Mammary microvascular endothelial cell (primary cell): ENCODE measurements at places on chromosomes 2 and 18. TPM values are rescaled to one million over a fixed set of nuclear protein-coding genes. Genes with fewer than 3 reads are reported as not detected.

Gene FEV
- not detected in 2 replicates for total RNA-seq

Gene LINC00305
- not detected in 2 replicates for total RNA-seq

Gene DRC1
- 0.13 TPM in 1 of 2 replicates, not detected in the other for total RNA-seq

Gene SNTG2
- not detected in 2 replicates for total RNA-seq

Gene ALPG
- total RNA-seq = 0.07 TPM in 1 of 2 replicates, not detected in the other

Gene AP1S3
- 2.9 and 3.7 TPM in 2 replicates for total RNA-seq
